Stimulated activated CD4-positive, alpha-beta T cell treated with anti-CD3 and anti-CD28 coated beads, Interleukin-12 subunit alpha, Interleukin-12 subunit beta, amount 100 ng/mL, for 24 hours (primary cell): ENCODE measurements at places on chromosomes 2 and 18.

DNA sequence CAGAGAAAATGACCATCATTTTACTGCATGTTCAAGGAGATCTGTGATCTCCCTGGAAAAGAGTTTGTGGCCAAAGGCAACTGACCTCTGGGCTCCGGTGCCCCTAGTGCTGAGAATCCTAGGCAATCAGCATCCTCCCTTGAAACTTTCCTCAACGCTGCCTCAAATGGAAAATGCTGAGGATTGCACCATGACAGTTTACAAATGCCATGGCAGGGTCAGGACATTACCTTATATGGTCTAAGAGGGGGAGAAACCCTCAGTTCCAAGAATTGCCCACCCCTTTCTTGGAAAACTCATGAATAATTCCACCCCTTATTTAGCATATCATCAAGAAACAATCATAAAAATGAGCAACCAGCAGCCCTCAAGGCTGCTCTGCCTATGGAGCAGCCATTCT lies 48.3 kb downstream of the ALPK2 start:
- no peak for DNase-seq

DNA sequence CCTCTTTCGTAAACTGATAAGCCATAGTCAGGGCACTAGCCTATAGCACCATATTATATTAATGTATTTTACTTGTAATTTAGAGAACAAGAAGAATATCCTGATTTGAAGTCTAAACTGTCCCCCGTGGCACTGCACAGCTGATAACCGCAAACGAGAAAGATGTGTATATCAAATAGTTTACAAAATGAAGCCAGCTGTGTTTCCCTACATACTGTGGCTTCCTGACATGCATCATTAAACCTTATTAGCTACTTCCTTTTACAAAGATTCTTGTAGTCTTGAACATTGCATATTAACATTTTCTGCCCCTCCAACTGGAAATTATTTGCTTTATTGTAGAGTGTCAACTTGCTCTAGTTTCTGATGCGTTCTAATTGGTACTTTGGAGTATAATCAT lies 153.5 kb upstream of the NFATC1 start:
- DNase-seq: no peak

DNA sequence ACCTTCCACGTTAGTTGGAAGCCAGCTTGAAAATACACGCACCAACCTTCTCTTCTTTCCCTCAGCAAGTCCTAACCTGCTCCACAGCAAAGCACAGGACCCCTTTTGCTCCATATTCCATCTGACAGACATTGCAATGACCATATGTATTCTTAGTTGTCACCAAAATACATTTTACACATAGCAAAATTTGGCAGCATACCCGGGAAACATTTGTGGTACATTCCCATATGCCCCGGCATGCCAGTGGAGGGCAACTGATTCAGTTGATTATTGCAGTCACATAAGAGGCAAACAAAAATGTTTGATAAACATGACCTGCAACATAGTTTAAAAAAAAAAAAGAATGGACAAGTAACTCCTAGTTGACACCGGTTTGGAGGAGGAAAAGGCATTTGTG lies 202.1 kb upstream of the UBE2E3 start:
- no peak for DNase-seq

DNA sequence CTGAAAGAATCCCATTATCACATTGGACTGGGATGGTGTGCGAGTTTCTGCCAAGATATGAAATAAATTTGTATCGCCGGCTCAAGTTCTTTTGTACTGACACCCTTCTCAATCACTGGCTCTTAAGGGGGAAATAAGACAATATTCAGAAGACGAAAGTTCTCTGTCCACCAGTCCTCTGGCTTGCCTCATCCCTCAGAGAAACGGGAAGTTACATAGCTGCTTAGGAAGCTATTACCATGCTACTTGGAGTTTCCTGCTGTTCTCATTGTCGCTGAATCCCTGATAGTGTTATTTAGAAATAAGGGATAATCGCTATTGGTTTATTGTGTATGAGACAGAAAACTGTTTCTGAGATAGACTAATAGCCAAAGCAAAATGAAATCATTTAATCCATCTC lies 205.0 kb upstream of the ZNF521 start:
- no peak for DNase-seq

GRCh38 chr2:11051280-11051679 lies 104.0 kb upstream of the SLC66A3 start:
- DNase-seq: no peak

DNA sequence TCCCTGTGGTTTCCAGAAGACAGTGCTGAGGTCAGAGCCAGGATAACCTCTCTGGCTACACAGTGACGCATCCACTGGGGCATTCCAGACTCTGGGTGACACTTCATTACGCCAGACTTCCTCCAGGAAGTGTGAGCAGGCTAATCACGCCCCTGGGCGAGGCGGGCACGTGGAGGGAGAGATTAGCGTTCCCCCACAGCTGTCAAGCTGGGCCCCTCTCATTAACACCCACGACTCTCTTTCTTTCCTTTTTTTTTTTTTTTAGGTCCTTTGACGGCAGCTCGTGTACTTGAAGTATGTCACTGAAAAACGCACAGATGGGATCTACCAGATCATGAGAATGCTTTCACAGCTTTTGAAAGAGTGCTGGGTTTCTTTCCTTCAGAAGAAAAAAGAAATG lies 274.6 kb downstream of the AFF3 start:
- DNase-seq: no peak

DNA sequence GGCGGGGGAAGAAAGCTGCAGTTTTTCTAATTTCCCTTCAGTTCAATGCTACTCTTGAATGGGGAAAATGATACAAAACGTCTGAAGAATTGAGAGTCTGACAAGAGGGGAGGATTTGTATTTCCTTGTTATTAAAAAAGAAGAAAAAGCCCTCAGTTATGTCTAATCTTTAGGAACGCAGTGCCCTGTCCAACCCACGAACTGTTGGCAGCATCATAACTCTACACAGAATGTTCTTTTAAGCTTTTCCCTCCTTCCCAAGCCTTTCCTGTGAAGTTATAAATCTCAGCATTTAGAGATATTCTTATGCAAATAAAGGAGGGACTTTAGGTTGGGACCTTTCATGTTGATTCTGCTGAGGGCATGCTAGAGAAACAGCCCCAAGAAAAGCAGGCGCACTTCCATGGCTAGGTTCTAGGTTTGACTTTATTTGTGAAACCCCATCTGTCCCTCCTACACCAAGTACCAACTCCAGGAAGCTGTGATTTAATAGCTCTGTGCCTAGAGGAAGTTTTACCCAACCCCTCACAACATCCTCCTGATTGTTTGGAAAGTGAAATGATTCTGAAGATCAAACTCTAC lies 288.6 kb downstream of the SETBP1 start:
- no peak for DNase-seq

- DNase-seq: no peak
Observed at GRCh38 chr18:1392046-1392445, 487.4 kb downstream of the ADCYAP1 start.

GRCh38 chr2:96895032-96895745 lies 25.3 kb upstream of the SEMA4C start:
- no peak for DNase-seq

- DNase-seq: no peak
Observed at GRCh38 chr18:3819961-3820360, 370.0 kb downstream of the TGIF1 start.

DNA sequence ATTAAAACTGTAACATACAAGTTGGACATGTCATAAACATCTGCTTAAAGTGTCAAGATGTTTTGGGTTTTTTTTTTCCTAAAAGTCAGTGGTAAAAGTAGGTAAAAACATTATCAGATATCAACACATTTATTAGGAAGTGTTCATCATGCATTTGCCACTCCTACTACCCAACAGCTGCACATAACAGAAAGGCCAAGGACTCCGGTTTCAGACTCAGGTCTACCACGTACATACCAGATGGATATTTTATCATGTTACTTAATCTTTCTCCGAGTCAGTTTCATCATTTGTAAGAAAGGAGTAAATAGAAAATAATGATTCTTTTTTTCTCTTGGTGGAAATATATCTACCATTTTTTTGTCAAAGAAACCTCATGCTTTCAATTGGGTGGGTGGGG lies 192.3 kb downstream of the UBE2E3 start:
- DNase-seq: no peak

DNA sequence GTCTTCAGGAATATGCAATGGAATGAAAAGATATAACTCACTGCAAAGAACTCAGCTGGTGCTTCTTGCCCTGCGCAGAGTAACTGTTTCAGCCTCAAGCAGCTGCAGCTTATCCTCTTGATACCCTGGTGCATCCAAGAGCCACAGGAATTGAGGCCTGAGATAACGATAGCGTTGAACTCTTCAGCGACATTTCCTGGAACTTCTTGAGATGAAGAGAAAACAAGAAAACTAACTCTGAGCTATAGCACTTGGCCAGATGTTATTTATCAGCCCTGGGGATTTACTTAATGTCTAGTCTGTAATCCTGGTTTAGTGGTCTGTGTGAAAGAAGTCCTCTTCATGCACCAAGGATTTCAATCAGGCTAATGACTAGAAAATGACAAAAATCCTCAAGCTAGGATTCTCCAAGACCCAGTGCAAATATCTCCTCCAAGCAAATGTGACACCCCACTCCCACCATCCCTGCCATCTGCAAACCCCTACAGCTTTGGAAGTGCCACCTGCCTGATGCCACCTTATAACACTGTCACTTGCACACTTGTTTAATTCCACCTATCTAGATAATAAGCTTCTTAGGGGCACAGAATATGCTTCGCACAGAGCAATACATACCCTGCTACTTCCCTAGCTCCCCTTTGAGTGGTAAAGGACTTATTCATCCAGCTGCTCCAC lies 40.6 kb downstream of the EHD3 start:
- DNase-seq: no peak

DNA sequence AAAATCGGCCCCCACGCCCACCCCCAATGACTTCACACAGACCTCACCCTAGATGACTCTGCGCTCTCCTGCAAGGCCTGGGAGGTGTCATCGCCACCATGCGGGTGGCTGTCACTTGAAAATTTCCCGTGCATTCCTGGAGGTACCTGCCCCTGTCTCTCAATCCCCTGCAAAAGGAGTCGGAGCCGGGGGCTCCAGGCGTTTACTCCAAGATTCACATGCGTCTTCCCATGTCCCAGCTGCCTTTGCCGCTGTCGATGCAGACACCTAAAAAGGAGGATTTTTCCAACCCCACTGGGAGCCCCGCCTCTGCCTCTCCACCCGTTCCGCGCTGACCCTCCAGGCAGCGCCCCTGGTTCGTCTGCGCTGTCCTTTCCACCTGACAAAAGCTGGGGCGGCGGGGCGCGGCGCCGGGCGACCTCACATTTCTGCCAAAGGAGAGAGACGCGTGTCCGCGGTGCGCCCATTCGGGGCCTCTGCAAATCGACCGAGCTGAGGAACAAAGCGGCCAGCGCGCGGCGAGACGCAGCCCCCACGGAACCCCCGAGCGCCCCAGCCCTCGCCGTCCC lies 667 bp downstream of the REEP1 start:
- no peak for DNase-seq

- DNase-seq: no peak
Observed at GRCh38 chr2:16058256-16058655, 117.9 kb downstream of the MYCN start.

DNA sequence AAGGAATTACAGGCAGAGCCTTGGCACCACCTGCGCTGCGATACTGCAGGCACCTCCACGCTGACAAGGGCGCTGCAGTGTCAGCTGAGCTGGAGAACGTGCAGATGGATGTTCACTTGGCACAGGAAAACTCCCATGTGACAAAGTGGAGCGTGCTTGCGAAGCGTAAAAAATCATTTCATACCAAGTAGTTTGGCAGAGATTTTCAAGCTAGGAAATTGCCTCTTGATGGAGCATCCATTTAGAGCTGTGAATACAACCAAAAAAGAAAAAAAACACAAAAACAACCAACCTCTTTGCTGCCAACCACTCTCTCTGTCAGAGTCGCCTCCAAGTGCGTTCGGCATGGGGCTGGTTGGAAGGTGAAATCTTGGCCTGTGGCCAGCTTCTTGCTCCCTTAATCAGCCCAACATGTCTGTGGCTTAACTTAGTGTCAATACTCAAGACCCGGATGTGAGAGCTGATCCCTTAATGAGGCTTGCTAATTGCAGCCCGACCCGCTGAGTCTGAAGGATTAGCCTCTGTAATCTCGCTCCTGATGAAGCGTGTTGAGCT lies 38.1 kb downstream of the ACOXL start:
- DNase-seq: no peak

GRCh38 chr18:79507076-79507545 lies 111.4 kb downstream of the NFATC1 start:
- no peak for DNase-seq

DNA sequence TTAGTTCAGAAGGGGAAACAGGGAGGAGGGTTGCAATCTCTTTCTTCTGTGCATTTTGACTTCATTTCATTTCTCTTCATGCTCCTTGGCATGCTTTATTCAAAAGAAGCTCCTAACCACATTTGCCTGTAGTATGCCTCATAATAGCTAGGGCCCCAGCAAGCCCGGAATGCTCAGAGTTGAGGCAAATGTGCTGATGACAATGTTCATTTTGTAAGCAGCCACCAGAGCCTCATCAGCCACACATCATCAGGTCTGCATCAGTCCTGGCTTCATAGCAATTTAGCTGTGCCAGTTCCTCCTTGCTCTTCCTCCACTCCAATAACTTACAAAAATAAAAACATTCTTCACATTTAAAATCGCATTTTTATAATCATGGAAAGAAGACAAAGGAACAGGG lies 65.4 kb upstream of the MMADHC start:
- DNase-seq: no peak

GRCh38 chr2:173037245-173038120 lies 38.2 kb upstream of the MAP3K20 start:
- no peak for DNase-seq
